ENCODE measurements at places on chromosomes 13 and 19.

GRCh38 chr19:42176649-42176989 is 40.9 kb downstream of the DEDD2 start:
- no peaks in the 10 kb centered on the region for H3K4me1 ChIP-seq
- no peak for DNase-seq
- H3K4me3 ChIP-seq, result peak overlapping the region; percentile 43
- no peak overlapping the region for H3K27ac ChIP-seq

- H3K4me1 ChIP-seq, result no peaks in the 10 kb centered on the region
- H3K27ac ChIP-seq, result no peak overlapping the region
- H3K4me3 ChIP-seq, result no peak overlapping the region
- no peaks in the 10 kb centered on the region for H3K27me3 ChIP-seq
- no peak for DNase-seq
- H3K36me3 ChIP-seq, result no peaks in the 10 kb centered on the region
Measured at GRCh38 chr13:100129605-100130004, 40.7 kb downstream of the PCCA start.

- no peaks in the 10 kb centered on the region for H3K4me1 ChIP-seq
- H3K36me3 ChIP-seq, result no peaks in the 10 kb centered on the region
- peak overlapping the region; percentile 75 for H3K4me3 ChIP-seq
- no peak overlapping the region for H3K27ac ChIP-seq
- no peaks in the 10 kb centered on the region for H3K27me3 ChIP-seq
Measured at GRCh38 chr19:45467115-45467455, 711 bp upstream of the FOSB start.

DNA sequence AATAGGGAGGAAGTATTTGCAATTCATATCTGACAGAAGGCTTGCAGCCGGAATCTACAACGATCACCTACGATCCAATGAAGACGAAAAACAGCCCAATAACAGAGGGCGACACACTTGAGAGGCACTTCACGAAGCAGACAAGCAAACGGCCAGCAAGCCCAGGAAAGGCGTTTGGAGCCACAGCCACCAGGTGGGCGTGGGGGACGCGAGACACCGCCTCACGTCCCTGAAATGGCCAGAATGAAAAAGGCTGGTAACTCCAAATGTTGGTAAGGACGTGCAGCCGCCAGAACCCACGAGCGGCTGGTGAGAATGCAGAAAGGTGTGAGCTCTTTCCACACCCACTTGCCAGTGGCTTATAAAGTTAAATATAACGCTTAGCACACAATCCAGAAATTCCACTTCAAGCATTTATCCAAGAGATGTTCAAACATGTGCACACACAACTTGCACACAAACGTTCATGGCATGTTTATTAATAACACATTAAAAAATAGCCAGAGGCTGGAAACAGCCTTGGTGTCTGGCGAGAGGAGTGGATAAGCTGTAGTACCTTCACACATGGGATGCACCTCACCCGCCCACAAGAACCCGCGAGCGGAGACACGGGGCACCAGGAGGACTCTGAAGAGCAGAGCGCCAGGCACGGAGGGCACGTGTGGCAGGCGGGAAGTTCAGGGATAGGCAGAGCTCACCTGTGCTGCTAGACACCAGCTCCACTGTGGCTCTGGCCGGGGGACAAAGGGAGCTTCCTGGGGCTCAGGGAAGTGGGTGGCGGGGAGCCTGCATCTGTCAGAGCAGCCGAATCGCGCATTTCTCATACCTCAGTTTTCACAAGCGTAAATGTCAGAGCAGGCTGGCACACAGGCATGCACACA is 89.3 kb downstream of the SPACA7 start:
- DNase-seq, result no peak
- no peak overlapping the region for H3K27ac ChIP-seq
- no peaks in the 10 kb centered on the region for H3K27me3 ChIP-seq
- no peaks in the 10 kb centered on the region for H3K4me1 ChIP-seq
- no peak overlapping the region for H3K4me3 ChIP-seq

DNA sequence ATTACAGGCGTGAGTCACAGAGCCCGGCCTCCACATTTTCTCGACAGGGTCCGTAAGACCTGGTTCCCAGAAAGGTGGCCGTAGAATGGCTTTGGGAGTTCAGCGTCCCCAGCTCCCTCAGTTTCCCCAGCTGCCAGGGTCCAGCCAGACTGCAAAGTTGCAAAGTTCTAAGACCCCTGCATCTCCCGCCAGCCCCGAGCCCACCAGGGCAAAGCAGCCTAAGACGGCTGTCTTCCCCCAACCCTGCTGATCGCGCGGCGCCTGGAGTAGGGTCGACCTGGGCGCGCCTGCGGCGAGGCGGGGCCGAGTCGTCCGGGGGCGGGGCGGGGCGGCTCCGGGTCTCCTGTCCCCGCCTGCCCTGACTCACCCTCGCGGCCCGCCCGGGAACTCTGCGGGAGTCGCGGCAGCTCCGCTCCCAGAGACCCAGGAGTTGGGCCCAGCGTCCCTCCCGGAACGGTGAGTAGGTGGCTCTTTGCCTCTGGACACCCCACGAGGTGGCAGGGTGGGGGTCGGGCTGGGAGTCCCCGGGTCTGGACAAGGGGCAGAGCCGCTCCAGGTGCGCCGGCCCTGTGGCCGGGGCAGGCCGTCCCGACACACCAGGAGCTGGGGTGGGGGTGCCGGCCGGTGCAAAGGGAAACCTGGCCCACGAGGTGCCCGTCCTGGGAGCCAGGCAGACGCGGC is at the start of gene LRRC8E:
Gene LRRC8E (plus strand): TSS at position 366 of the 681 bp plus-strand sequence. CDS start 7,094 bp downstream, outside the sequence.
- H3K4me3 ChIP-seq, result peak within 1 kb of the TSS; percentile 46
- no peak for DNase-seq
- H3K36me3 ChIP-seq, result peaks cover 3% of the 10 kb centered on the region
- H3K27ac ChIP-seq, result peak within 1 kb of the TSS; percentile 59
